ENCODE measurements at places on chromosomes 1 and 21.

GRCh38 chr1:152052606-152053005 is 15.8 kb upstream of the S100A11 start:
- DNase-seq, result peak; percentile 77

DNA sequence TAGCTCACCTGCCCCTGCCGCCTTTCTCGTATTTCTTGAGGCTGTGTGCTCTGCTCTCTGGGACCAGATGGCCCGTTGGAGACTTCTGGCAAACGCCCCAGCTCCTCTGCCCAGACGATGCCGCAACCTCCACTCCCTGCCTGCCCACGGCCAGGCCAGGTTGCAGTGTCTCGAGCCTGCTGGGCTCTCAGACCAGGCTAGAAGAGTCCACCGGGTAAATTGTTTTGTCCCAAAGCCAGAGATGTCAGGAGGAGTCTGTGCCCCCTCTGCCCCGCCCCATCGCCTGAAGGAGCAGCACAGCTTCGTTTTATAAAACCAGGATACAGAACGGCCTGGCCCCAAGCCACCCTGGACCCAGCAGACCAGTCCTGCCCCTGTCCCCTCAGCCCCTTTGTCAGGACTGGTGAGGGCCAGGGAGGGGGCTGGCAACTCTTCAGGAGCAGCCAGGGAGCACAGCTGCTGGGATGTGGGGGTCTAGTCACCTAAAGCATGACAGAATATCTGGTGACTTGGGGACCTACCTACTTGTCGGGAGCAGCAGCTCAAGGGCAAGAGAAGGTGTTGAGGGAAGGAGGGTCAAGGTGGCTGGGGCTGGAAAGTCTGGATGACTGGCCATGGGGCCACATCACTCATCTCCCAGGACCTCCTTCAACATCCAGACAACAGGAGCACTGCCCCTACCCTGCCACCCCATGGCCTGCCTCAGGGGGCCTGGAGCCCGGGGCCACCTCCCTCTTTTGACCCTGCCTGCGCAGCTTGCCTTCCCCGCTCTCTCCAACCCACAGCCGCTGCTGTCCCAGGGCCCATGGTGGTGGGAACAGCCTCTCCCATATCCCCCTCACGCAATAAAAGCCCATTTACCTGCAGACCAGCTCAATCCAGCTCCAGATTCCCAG is 33.9 kb upstream of the LBR start:
- no peak for DNase-seq

GRCh38 chr1:16249596-16250241 is 12.7 kb upstream of the CPLANE2 start:
- no peak for DNase-seq

- DNase-seq, result no peak
Observed at GRCh38 chr1:3563610-3564009, 47.7 kb downstream of the MEGF6 start.
